Left ventricle myocardium inferior (tissue), 1 donor: ENCODE measurements at places on chromosomes 6 and 20. TPM values are rescaled to one million over a fixed set of nuclear protein-coding genes. Genes with fewer than 3 reads are reported as not detected.
A peak's percentile ranks its signal among the peaks of the same experiment; 100 is the strongest.

DNA sequence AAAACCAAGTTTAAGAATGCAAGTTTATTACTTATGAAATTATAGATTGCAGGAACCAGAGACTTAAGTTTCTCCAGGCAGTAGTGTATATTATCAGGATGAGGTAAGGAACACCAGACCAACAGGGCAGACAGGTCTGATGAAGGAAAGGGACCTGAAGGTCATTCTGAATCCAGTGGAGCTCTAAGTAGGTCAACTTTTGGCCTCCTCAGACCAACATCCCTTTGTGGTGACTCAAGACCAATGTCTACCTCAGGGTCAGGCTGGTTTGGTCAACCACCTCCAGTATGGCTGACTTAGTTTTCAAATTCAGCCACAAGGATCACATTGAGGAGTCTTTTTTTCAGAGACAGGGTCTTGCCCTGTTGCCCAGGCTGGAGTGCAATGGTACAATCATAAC, 38.7 kb upstream of the TFAP2A start:
- no peaks in the 10 kb centered on the region for H3K4me1 ChIP-seq
- H3K27me3 ChIP-seq, result peaks cover 58% of the 10 kb centered on the region
- no peak overlapping the region for H3K4me3 ChIP-seq
- no peaks in the 10 kb centered on the region for H3K36me3 ChIP-seq
- no peak for DNase-seq

GRCh38 chr6:13397359-13398068, 69.2 kb upstream of the TBC1D7 start:
- peaks cover 80% of the 10 kb centered on the region for H3K4me1 ChIP-seq
- no peaks in the 10 kb centered on the region for H3K36me3 ChIP-seq
- DNase-seq, result no peak
- peak overlapping the region; percentile 74 for H3K27ac ChIP-seq
- no peaks in the 10 kb centered on the region for H3K27me3 ChIP-seq

DNA sequence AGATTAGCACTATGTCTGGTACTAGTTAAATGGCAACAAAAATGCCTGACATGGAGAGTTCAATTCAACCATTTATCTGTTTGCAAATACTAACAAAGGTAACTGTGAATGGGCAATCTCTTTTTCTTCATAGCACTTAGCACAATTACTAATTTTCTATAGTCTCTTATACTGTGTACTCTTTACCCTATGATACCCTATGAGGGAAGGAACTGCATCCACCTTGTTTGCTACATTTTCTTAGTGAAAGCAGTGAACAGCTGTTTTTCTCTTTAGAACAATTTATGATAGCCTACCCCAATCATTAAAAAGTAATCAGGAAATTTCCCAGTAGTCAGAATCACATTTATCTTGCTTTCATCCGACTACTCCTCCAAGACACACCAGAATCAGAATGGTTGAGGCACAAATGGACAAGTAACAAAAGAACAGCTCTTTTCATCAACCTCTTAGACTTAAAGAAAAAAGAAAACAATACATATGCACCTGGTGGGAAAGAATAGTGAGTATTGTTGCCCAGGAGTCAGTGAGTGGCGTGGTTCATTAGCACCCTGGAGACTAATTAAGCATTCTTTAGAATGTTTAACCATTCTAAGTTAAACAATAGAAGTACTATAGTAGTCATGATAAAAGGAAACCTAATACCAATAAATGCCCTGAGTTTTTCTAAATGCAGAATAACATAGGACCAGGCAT, 16.7 kb downstream of the ZNF292 start:
- H3K36me3 ChIP-seq, result peaks cover 3% of the 10 kb centered on the region
- H3K27me3 ChIP-seq, result no peaks in the 10 kb centered on the region
- peaks cover 67% of the 10 kb centered on the region for H3K4me1 ChIP-seq
- DNase-seq, result no peak
- peak overlapping the region; percentile 2 for H3K27ac ChIP-seq
- H3K4me3 ChIP-seq, result no peak overlapping the region

DNA sequence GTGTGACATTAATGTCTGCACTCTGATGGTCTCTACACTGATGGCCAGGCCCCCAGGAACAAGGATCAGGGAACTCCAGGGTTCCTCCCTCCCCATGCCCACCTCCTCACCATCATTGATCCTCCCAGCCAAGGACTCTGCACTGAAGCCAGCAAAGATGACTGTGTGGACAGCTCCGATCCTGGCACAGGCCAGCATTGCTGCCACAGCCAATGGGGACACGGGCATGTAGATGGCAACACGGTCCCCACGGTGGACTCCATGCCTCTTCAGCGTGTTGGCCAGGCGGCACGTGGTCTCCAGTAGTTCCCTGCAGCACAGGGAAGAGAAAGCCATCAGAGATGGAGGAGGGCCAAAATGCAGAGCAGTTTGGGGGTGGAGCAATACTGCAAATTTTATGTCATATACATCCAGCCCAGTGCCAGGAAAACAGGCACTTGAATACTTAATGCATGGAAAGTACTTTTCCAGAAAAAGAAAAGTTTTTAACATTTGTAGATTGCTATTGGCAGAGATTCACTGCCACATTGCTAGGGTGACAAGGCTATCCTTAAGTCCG, 27.2 kb downstream of the ACSS1 start:
- H3K27me3 ChIP-seq, result no peaks in the 10 kb centered on the region
- H3K4me1 ChIP-seq, result peaks cover 82% of the 10 kb centered on the region
- no peak overlapping the region for H3K4me3 ChIP-seq

- H3K4me3 ChIP-seq, result no peak overlapping the region
- no peak for DNase-seq
- H3K36me3 ChIP-seq, result no peaks in the 10 kb centered on the region
- peaks cover 5% of the 10 kb centered on the region for H3K4me1 ChIP-seq
Measured at GRCh38 chr6:43127180-43127579, 43.9 kb upstream of the SRF start.

DNA sequence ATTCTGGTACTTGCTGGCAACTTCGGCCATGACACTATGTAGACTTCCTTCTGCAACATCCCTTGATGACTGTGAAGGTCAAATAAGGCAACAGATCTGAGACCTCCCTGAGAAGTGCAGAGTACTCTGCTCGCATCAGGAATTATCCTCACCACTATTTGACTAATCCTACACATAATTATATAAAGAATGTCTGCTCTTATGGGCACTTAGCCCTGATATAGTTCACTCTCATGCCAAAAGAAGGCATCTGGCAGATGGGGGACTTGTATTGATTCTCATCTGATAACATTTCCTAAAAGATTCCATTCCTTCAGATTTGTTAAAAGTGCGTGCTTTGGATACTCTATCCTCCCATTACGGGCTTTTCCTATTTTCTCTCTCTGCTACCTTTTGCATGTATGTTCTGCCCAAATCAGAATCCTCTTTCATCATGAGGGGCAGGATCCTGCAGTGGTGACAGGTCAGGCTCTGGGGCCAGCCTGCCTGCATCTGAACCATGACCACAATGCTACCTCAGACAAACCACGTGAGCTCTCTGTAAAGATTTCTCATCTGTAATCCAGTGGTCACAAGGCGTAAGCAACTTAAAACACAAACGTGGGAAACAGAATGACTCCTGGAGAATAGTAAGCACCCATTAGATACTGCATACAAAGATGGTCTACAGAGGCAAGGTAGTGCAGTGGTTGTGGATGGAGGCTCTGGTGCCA, 134.0 kb downstream of the GJA10 start:
- H3K4me1 ChIP-seq, result no peaks in the 10 kb centered on the region
- no peak overlapping the region for H3K4me3 ChIP-seq
- H3K27ac ChIP-seq, result no peak overlapping the region
- H3K27me3 ChIP-seq, result no peaks in the 10 kb centered on the region

- peaks cover 12% of the 10 kb centered on the region for H3K4me1 ChIP-seq
- H3K36me3 ChIP-seq, result no peaks in the 10 kb centered on the region
- H3K4me3 ChIP-seq, result peak within 1 kb of the TSS; percentile 76
- peak within 1 kb of the TSS; percentile 73 for H3K27ac ChIP-seq
- H3K27me3 ChIP-seq, result peaks cover 20% of the 10 kb centered on the region
Measured at GRCh38 chr20:13995086-13995665, at the start of gene MACROD2. MACROD2 (plus strand) TSS chr20:13995516.

DNA sequence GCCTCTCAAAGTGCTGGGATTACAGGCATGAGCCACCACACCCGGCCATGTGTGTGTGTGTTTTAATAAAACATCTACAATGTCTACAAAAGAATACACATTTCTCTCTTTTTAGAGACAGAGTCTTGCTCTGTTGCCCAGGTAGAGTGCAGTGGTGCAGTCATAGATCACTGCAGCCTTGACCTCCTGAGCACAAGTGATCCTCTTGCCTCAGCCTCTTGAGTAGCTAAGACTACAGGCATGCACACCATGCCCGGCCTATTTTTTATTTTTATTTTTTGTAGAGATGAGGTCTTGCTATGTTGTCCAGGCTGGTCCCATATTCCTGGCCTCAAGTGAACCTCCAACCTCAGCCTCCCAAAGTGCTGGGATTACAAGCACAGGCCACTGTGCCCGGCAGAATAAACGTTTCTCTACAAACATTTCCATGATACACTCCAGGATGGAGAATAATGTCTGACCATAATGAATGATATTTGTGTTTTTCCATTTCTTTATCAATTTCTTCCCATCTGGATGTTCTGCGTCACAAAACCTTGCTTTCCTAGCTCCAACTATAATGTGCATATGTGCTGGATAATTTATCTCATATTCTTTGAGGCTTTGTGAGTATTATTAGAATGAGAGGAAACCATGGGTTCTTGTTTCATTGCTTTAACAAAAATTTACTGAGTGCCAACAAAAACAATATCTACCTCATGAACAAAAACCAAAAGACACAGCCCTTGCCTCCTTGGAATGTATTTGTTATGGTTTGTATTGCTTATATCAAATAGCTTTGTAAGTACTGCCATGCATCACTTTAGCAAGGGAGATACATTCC, 28.6 kb upstream of the CCN2 start:
- peaks cover 15% of the 10 kb centered on the region for H3K4me1 ChIP-seq
- DNase-seq, result no peak
- H3K27ac ChIP-seq, result no peak overlapping the region
- no peaks in the 10 kb centered on the region for H3K36me3 ChIP-seq

DNA sequence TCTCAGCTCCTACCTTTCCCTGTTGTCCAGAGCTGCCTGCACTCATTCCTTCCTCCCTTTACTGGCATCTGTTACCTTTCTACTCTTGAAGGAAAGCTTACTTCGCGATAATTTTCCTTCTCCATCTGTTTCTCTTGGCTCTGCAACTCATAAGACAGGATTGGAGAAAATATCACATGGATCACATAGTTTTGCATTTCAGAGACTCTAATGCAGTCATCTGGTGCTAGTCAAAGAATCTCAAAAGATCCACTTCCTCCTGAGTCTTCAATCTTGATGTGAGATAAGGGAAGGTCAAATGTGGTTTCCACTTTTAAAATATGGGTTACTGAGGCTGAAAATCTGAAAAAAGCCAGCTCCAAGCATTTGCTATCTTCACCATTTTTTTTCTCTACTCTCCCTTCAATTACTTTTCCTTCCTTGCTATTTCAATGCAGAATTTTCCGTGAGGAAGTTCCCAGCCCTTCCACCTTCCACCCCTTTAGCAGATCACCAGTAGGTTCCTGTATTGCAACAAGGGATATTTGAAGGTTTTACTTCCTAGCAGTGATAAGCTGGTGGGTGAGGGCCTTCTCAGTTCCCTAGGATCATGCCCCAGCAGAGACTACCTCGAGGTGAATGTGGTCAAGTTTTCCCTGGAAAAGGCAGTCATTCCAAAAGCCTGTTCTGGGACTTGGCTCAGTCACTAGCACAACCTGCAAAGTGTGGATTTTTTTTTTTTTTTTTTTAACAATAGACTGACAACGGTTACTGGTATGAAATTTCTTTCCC, 62.8 kb upstream of the LRRC1 start:
- no peak overlapping the region for H3K4me3 ChIP-seq
- no peaks in the 10 kb centered on the region for H3K36me3 ChIP-seq
- no peak overlapping the region for H3K27ac ChIP-seq
- no peaks in the 10 kb centered on the region for H3K4me1 ChIP-seq
- no peaks in the 10 kb centered on the region for H3K27me3 ChIP-seq

DNA sequence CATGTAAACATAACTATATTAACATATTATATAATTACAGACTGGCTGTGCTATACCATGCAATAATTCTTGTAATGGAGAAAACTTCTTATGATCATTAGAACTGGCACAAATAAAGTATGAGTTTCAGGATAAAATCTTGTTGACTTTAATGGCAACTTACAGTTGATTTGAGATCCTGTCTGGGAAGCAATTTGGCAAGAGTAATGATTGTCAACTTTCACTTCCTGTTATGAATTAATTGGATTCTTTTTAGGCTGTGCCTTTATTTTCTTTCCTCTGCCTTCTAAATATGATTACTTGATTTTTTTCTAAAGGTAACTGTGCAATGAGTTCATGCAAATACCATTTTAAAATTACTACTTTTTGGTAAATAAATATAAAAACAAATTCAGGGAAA, 158.1 kb upstream of the B3GAT2 start:
- no peak overlapping the region for H3K27ac ChIP-seq
- no peak for DNase-seq
- no peaks in the 10 kb centered on the region for H3K27me3 ChIP-seq
- H3K4me1 ChIP-seq, result no peaks in the 10 kb centered on the region
- H3K4me3 ChIP-seq, result no peak overlapping the region

- peak overlapping the region; percentile 92 for H3K27ac ChIP-seq
- no peaks in the 10 kb centered on the region for H3K27me3 ChIP-seq
- peaks cover 13% of the 10 kb centered on the region for H3K36me3 ChIP-seq
- H3K4me3 ChIP-seq, result no peak overlapping the region
- H3K4me1 ChIP-seq, result peaks cover 93% of the 10 kb centered on the region
- no peak for DNase-seq
Measured at GRCh38 chr6:36851149-36851614, 11.9 kb upstream of the CPNE5 start.

DNA sequence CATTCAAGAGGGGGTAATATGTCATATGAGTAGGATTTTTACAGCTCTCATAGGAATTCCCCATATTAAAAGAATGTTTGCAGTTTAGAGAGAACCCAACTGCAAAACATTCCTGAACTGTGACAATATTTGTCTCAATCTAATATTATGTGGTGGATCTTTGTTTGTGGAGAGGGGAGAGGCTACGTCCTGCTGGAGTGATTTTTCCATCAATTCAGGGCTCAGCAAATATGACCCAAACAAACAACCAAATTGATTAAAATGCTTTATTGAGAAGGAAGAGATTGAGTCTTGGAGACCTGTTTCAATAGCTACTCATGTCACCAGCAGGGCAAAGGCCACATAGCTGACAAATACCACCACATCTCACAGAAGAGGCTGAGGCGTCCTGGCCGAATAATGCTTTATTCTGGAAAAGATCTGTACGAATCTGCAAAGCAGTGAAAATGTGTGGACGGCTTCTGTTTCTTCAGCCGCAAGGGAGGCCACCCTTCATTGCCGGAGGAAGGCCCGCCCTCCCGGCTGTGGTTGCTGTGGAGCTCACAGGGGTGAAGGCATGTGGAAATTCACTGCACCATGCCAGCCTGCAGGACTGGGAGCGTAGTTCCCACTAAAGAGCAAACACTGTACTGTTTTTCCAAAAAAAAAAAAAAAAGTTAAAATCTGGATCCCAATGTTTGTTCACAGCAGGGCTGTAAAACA, 89.7 kb upstream of the QKI start:
- no peak overlapping the region for H3K4me3 ChIP-seq
- peaks cover 38% of the 10 kb centered on the region for H3K4me1 ChIP-seq
- DNase-seq, result peak; percentile 51
- peak overlapping the region; percentile 37 for H3K27ac ChIP-seq

ARFGEF2 gene
- 45.1 TPM for total RNA-seq

SOBP gene
- total RNA-seq, result 22.9 TPM

LST1 gene
- 6.5 TPM for total RNA-seq

CRYBG1 gene
- total RNA-seq, result 1.3 TPM

TDP2 gene
- total RNA-seq, result 22.1 TPM

TRAPPC3L gene
- not detected for total RNA-seq
